ENCODE measurements at places on chromosomes 2 and 18.

- DNase-seq, result no peak
Measured at GRCh38 chr18:79476031-79476917, 80.5 kb downstream of the NFATC1 start.

- no peak for DNase-seq
Measured at GRCh38 chr2:239594019-239594771, 193.4 kb upstream of the HDAC4 start.

DNA sequence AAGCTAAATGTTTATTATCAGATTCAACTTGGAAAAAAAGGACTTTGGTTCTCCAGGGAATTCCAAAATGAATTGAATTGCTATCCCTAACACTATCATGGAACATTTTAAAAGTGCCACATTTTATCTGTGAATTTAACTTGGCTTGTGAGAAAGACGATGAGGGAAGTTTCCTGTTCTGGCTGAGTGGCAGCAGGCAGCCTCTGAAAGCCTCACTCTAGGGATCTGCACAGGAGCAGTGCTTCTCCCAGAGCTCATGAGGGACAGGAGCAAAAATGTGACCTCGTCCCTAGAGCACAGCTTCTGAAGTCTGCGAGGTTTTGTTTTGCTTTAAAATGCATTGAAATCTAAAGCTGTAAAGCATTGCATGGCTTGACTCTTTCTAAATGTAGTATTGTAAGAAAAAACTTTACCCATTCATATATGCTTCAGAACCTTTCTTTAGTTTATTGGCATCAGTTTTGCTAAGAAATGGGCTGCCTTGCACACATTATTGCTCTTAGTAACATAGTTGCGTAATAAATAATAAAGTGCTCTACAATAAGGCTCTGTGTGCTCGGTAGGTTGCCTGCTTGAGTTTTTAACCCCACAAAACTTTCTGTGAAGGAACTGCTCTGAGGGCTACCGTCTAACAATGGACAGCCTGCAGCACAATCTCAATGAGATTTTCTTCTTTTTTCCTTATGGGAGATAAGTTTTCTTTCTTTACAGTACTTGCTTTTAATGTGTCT is 136.2 kb upstream of the CDCA7 start:
- DNase-seq, result no peak

- peak; percentile 73 for DNase-seq
Measured at GRCh38 chr2:197786010-197786877, 1.1 kb upstream of the BOLL start.

GRCh38 chr2:21498016-21498415 is 374.2 kb downstream of the TDRD15 start:
- no peak for DNase-seq

GRCh38 chr2:214807653-214808052 is 1.8 kb downstream of the BARD1 start:
- DNase-seq, result peak; percentile 26

DNA sequence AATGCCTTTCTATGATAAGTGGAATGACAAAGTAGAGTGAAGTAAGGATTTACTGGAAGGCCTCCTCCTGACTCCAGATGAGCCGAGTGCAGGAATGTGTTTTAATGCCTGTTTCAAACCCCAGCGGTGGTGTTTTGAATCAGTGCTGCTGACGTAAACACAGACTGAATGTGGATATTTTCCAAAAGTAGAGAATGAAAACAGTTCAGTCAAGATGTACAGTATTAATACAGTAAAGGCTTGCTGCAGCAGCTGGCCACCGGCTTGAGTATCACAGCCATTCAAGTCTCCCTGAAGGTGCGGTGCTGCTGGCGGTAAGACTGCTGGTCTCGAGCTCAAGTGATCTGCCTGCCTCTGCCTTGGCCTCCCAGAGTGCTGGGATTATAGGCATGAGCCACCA is 46.7 kb downstream of the ARHGAP28 start:
- DNase-seq, result no peak

GRCh38 chr2:163757814-163758213 is 22.0 kb upstream of the FIGN start:
- no peak for DNase-seq

DNA sequence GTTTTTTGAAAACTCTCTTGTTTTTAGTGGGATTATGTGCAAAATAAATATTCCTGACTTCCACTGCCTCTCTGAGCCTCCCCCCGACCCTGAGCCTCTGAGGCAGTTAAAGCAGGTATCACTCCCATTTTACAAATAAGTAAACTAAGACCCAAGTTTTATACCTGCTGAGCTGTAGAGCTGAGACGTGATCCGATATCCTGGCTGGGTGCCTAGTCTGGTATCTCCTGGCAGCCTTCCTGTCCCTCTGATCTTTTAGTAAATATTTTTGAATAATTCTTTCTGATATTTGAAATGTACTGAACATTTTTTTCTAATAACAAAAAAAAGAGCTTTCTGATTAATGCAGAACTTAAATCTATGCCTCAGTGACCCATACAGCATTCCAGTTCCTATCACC is 108.3 kb upstream of the NOSTRIN start:
- DNase-seq, result no peak

- DNase-seq, result no peak
Measured at GRCh38 chr2:30948130-30948529, 140.9 kb upstream of the CAPN13 start.

DNA sequence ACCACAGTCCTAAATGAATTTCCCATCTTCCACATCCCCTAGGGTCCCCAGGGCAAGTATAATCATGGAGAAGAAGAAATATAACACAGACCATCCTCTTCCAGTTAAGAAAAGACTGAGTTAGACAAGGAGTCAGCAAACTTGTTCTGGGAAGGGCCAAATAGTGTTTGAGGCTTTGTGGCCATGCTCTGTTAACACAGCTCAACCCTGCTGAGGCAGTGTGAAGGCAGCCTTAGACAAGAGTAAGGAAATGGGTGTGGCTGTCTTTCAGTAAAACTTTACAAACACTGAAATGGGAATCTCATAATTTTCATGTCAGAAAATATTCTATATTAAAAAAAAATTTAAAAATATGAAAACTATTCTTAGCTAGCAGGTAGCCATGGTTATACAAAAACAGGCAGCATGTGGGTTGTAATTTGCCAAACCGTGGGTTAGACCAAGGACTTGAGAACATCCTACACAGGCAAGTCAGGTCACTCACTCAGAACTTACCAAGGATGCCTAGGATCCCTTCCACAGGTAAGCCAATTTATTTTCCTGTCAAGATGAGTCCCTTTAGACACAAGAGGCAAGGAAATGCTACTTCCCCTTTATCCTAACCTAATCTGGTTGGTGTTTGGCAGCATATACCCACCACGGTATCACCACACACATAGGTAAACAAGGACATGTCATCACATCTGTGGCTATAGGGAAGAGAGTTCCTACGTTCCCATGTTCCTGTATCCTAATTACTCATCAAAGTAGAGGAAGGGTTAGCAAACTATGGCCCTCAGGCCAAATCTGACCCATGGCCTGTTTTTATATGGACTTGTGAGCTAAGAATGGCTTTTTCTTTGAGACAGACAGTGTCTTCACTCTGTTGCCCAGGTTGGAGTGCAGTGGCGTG is 31.9 kb downstream of the C2orf74 start:
- DNase-seq, result no peak

DNA sequence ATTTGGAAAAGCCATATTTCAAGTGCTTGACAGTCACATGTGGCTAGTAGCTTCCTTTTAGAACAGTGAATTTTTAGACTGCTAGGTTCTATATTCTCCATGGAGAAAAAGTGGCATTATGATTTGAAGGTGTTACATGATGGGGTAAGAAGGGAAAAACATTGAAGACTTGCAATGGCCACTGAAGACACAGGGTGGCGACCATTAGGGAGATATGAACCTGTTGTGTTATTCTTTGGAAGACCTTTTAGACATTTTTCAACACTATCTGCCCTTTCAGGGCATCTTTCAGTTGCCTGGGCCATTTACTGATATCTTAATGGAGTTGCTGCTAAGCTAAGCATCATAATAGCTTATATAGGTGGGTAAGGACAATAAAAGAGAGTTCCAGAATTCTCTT is 1387.2 kb downstream of the SUCLG1 start:
- DNase-seq, result no peak

DNA sequence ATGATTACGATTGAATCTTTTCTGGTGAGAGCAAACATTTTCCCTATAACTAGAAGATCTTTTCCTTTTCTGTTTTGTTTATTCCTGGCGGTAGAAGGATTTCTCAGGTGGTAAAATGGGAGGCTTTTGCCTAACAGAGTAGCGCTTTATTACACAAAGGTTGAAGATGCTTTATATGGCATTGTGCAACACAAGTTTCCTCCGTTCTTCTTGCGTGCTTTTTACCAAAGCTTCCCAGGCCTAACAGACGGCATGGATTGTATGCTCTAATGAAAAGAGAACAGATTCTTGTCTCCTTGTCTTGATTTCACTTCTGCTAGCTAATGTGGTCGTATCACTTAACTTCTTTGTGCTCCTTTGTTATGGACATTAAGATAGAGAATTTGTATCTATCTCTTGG is 43.8 kb downstream of the MYO1B start:
- DNase-seq, result no peak

- peak; percentile 45 for DNase-seq
Measured at GRCh38 chr2:108446703-108447102, 2.3 kb upstream of the GCC2 start.

GRCh38 chr2:121187351-121187981 is 97.5 kb downstream of the TFCP2L1 start:
- DNase-seq, result no peak

DNA sequence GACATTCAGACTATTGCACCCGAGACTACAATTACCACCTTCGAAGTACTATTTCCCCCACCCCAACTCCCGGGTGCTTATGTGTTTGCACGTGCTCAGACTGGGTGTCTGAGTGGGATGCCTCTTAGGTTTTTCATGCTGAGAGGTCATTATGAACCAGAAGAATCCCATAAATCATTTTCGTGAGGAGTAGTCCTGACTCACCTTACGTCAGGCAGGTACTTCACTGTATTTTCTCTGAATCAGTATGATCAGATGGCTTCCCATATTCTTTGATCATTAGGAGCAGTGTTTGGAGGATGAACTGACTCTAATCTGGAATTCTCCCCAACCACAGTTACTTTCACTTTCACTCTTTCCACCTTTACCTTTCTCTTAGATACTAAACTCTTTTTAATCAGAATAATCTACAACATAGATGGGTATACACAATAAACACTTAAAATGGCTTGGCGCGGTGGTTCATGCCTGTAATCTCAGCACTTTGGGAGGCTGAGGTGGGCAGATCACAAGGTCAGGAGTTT is 38.4 kb upstream of the STAT4 start:
- no peak for DNase-seq

DNA sequence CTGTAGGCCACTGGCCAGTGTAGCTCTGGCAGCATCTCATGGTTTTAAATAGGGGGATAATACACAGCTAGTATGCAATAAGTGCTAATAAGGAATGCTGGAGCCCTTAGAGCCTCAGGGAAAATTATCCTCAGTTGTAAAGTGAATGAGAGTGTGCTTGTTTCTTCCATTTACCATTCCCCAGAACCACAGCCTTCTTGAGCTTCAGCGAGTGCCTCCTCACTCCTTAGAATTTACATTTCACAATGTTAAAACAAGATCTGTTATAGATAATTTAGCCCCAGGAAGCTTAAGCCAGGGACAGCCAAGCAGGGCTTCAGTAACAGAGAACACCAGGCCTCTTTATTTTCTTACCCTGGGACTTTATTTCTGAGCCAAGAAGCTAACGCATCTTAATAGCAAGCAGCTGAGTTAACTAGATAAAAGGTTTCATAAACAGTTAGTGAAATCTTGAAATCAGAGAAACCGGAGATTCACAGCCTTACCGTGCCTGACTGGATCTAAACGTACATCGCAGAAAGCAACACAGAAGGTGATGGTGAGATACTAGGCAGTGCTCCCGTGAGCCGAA is 535.2 kb downstream of the TDRD15 start:
- DNase-seq, result no peak

DNA sequence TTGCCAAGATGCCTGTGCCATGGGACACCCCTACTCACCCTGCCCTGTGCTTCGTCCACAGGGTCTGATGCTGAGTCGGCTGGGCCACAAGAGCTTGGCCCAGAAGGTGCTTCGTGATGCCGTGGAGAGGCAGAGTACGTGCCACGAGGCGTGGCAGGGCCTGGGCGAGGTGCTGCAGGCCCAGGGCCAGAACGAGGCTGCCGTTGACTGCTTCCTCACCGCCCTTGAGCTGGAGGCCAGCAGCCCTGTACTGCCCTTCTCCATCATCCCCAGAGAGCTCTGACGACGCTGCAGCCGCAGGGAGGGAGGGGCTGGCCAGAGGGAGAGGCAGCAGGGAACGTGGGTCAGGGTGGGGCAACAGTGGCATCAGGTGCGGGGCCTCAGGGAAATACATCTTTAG is 81.5 kb downstream of the STPG4 start:
- no peak for DNase-seq

GRCh38 chr2:163182764-163183354 is 344.3 kb upstream of the KCNH7 start:
- DNase-seq, result peak; percentile 1

DNA sequence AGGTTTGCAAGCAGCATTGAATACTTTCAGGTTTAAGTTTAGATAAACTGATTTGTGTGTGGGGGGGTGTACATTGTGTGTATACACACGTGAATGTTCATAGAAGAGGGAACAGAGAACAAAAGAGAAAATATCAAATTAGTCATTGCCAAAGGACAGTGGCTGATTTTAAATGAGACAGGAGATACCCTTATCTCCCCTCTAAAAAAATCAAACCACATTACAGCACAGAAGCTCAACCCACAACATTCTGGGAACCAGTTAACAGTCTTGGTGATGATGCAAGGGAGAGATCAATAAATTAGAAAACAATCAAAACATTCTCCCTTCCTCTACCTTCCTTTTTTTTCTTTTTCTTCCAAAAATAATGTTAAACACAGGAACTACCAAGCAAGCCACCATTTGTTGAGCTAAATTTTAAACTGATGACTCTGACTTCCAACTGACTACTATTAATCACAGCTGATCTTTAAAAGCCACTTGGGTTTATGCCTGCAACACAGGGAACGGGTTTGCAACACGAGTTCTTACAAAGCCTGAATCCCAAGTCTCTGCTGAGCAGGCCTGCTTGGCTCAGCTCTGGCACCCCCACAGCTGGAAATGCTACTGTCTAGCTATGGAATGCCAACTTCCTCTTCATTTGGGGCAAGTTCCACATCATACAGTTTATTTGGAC is 119.2 kb upstream of the ACVR1C start:
- DNase-seq, result no peak

- DNase-seq, result no peak
Measured at GRCh38 chr2:191629001-191629453, 48.9 kb upstream of the NABP1 start.

DNA sequence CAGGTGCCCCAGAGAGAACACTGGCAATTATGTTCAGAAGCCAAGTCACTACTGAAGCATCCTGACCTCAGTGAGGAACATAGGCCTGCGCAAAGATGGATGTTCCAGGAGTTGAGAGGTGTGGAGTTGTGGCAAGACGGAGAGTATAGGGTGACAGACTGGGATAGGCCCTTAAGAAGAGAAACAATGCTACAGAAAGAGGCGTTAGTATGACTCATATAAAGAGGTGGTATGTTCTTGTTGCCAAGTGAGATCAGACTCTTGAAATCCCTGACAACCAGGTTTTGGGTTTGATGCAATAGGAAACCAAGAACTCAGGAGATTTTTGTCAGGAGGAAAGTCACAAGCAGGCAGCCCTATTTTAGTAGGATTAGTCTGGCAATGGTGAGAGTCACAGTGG is 185.6 kb downstream of the RIT2 start:
- DNase-seq, result no peak

GRCh38 chr18:77127769-77128671 is 4.6 kb downstream of the MBP start:
- DNase-seq, result peak; percentile 62
